Activated T-helper 1 cell treated with anti-CD3 and anti-CD28 coated beads, Interleukin-12 subunit alpha, Interleukin-12 subunit beta, Interleukin-2, Interleukin-4 antibody, amounts not matched to agents 30 ng/mL and 10 ng/mL and 1 ng/mL, durations not matched to agents 14 hours and 24 hours and 36 hours (primary cell): ENCODE measurements at places on chromosomes 13 and 19.
A peak's percentile ranks its signal among the peaks of the same experiment; 100 is the strongest.

DNA sequence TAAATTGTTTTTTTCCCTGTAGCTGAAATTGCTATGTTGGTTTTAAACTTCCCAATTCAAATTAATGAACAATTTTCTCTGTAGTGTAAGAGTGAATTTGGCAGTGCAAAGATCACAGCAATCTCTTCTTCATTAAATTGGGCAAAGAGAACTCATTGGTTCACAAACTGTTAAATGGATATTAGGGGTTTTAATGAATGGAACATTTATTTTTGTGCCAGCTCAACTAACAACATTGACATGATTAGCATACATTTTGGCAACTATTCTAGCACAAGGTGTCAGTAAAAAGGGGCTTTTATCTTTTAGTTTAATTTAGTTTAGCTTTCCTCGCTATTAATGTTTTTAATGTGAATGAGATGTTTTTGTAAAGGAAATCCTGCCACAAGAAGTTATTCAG lies 7.1 kb downstream of the PCDH20 start:
- DNase-seq = no peak
- H3K4me1 ChIP-seq = no peaks in the 10 kb centered on the region
- no peaks in the 10 kb centered on the region for H3K36me3 ChIP-seq
- H3K27ac ChIP-seq = no peak overlapping the region

DNA sequence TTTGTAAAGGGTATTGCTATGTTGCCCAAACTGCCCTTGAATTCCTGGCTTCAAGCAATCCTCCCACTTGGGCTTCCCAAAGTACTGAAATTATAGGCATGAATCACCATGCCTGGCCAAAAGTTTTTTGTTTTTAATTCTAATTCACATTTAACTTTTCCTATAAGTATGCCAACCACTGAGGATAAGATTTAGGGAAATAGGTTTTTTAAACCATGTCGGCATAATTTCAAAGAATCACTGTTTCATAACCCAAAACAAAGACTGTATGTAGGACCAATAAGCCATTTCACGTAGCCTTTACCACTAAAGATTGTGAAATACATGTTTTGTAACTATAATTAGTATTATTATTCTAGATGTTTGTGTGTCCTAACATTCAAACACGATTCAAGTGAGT lies 8.2 kb downstream of the ZDHHC20 start:
- no peak for DNase-seq
- peaks cover 16% of the 10 kb centered on the region for H3K4me1 ChIP-seq
- peaks cover 25% of the 10 kb centered on the region for H3K36me3 ChIP-seq
- H3K4me3 ChIP-seq = no peak overlapping the region

- H3K4me3 ChIP-seq = no peak overlapping the region
- peaks cover 21% of the 10 kb centered on the region for H3K4me1 ChIP-seq
- no peak overlapping the region for H3K27ac ChIP-seq
- H3K27me3 ChIP-seq = peaks cover 2% of the 10 kb centered on the region
These were observed 116.5 kb downstream of the NUFIP1 start for GRCh38 chr13:44872751-44873150.

DNA sequence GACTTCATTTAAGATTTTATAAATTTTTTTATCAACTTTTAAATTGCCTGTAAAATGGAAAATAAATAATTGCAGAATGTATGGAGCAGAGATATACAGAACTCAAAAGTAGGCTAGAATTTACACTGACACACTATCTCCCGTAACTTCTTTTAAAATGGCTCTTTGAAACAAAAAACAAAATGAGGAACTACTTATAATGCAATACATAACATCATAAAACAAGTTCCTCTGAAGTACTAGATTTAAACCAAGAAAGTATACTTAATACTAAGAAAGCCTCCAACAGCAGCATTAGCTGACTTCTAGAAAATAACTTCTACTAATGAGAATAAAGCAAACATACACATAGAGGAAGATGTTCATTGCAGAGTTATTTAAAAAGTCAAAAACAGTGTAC lies 17.0 kb downstream of the RBM26 start:
- H3K27ac ChIP-seq = no peak overlapping the region
- no peaks in the 10 kb centered on the region for H3K27me3 ChIP-seq
- DNase-seq = no peak

GRCh38 chr19:11089254-11090013 lies at the start of gene LDLR:
Gene LDLR (plus strand): TSS chr19:11089463. CDS start chr19:11089549, 86 bp downstream.
- DNase-seq = peak; percentile 88
- H3K4me1 ChIP-seq = peaks cover 37% of the 10 kb centered on the region
- H3K27me3 ChIP-seq = no peaks in the 10 kb centered on the region
- peak within 1 kb of the TSS; percentile 99 for H3K27ac ChIP-seq
